ENCODE measurements at places on chromosomes 16 and 17.

DNA sequence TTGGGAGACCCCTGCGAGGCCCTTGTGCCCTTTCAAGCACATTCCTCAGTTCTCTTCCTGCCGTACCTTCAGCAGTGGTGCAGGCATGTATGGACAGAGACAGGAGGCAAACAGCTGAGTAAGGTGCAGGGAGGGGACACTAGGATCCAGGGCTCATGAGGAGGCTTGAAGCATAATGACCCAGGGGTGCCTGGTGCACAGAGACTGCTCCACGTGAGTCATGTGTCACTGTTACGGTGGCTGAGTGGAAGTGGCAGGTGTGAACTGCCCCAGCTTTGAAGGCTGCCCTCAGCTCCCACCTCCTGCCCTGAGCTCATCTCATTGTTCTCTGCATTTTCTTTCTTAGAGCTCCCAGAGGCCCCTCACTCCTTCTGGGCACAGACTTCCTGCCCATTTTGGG is 124.8 kb downstream of the NTN1 start:
- no peak for DNase-seq

GRCh38 chr16:18979936-18980335 is 3.8 kb upstream of the TMC7 start:
- DNase-seq: no peak

DNA sequence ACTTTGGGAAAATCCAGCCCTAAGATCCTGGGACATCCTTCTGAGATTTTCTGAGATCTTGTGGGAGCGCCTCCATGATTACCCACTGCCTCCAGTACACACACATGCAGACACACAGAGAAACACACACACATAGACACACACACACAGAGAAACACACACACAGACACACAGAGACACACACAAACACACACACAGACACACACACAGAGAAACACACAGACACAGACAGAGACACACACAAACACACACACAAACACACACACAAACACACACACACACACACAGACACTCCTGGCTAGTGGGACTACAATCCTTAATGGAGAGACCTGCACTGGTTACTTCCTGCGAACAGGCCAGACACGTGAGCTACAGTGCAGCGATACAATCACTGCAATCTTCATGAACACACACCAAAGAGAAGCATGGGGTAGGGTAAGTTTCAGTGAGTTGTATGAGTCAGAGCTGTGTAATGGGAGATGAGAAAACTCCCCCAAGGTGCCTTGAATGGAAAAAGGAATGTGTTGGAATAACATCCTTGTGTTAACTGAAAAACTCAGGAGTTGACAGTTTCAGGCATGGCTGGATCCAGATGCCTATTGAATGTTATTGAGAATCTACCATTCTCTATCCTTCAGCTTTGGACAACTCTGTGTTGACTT is 79.5 kb downstream of the SLC6A2 start:
- no peak for DNase-seq

DNA sequence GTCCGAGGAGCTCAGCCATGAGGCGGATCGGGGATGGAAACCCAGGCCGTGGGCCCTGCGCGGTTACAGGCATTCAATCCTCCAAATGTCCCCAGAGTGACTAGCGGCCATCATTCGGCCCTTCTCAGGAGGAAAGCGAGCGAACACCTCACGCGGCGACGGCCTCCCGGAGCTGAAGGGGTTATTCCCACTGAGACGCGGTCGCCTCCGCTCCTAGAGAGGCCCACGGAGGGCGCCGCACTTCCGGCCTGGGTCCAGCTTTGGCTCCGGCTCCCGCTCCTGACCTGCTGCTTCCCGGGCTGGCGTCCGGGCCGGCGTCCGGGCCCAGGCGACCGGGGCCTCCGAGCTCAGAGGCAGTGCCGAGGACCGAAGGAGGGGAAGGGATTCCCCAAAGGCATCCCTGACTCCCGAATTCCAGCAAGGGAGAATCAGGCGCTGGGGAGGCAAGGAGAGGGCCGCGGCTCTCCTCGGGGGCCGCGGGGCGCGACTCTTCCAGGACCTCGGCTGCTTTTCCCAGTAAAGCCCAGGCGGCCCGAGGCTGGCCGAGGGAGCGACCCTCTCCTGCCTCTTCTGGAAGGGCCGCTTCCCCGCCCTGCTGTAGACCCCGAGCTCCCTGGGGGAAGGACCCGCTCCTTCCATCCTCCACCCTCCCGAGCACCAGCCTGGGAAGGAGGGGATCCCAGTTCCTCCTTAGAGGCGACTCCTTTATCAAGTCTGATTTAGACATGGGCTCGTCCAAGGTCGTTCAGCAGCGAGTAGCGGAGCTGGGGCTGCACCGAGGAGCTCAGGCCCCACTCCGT is 18.6 kb upstream of the ZNF629 start:
- peak; percentile 65 for DNase-seq

DNA sequence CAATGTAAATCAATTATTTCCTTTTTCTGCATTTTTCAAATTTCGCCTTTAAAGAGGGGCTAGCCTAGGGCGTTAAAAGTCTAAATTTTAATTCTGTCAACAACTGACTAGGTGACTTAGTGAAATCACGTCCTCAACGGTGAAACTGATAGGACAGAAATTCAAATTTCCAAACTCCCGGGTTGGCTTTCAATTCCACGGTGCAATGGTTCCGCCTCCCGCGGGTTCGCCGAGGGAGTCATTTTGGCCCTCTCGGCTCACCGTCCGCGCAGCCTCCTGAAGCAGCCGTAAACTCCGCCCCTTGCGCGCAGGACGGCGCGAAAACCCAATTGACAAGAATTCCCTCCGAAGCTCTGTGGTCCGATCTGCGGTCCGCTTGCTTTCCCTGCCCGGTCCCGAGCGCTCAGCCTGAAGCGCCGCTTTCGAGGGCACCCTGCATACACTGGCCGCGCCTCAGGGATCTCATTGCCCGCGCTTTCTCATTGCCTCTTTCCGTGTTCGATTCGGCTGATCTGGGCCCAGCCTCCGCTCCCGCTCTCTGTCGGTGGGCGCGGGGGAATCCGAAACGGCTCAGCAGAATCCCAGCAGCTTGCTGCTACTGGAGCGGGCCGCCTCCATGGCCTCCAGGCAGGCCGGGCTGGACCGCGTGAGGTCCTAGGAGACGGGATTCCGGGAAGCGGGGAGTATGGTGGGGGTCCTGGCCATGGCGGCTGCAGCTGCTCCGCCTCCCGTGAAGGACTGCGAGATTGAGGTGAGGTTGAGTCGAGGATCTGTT is at the start of gene ATAD5:
Gene ATAD5, plus strand, starts transcription at position 304 of the 775 bp plus-strand sequence. Its CDS starts 382 bp downstream, at position 686.
- DNase-seq: peak; percentile 82

Measured in progenitor cell of endocrine pancreas (in vitro differentiated cells).